ENCODE measurements at places on chromosomes 3 and 15.

- DNase-seq: no peak
These were observed 120.1 kb downstream of the SRGAP3 start for GRCh38 chr3:9129365-9129764.

GRCh38 chr15:100761290-100761935 lies 118.2 kb upstream of the ALDH1A3 start:
- DNase-seq: no peak

- no peak for DNase-seq
These were observed 184.3 kb downstream of the UBE2E2 start for GRCh38 chr3:23387286-23387918.

GRCh38 chr3:39668420-39668819 lies 141.0 kb upstream of the MYRIP start:
- peak; percentile 47 for DNase-seq

GRCh38 chr15:81388436-81388770 lies 14.4 kb upstream of the TMC3 start:
- no peak for DNase-seq

DNA sequence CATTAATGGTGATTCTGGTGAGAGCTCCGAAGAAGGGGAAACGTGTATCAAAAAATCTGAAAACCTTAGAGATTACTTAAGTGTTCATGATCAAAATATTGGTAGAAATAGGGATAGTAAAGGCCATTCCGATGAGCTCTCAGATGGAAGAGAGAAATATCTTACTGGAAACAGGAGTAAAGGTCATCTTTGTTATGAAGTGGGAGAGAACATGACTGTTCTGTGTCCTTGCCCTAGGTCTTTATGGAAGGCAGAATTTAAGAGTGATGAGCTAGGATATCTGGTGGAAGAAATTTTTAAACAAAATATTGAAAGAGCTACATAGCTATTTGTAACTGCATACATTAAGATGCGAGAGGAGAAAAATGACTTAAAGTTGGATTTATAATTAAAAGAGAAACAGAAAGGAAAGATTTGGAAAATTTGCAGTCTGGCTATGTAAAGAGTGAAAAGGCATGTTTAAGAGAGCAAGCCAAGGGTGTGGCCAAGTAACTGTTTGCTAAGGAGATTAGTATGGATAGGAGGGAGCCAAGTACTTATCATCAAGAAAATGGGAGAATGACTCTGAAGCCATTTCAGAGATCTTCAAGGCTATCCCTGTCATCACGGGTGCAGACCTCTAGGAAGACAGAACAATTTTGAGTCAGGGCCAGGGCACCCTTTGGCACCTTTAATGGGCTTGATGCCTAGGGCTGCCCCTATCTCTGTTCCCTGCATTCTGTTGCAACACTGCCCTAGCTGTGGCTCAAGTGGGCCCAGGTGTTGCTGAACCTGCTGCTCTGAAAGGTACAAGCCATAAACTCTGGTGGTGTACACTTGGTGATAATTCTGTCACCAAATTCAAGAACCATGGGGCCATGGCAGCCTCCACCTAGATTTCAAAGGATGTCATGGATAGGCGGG lies 27.3 kb downstream of the SLMAP start:
- DNase-seq: no peak

GRCh38 chr3:181713676-181714612 lies 2.2 kb downstream of the SOX2 start:
- DNase-seq: no peak

- no peak for DNase-seq
These were observed 85.4 kb upstream of the LIPC start for GRCh38 chr15:58346361-58346760.

DNA sequence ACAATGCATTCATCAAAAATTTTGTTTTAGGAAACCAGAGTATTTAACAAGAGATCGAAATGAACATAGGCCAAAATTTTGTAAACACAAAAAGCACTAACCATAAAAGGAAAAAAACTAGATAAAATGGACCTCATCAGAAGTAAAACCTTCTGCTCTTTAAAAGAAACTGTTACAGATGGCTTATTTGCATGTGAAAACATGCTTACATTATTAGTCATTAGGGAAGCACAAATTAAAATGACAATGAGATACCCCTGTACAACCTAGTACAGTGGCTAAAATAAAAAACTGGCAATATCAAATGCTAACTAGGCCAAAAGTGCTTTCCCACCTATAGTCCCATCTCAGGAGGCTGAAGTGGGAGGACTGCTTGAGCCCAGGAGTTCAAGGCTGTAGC lies 19.3 kb downstream of the UBR1 start:
- no peak for DNase-seq

- no peak for DNase-seq
These were observed 55.5 kb downstream of the BSN start for GRCh38 chr3:49609815-49610214.

GRCh38 chr15:92020804-92021203 lies 167.3 kb downstream of the SLCO3A1 start:
- no peak for DNase-seq

GRCh38 chr3:194095902-194096301 lies 40.0 kb upstream of the HES1 start:
- DNase-seq: no peak

DNA sequence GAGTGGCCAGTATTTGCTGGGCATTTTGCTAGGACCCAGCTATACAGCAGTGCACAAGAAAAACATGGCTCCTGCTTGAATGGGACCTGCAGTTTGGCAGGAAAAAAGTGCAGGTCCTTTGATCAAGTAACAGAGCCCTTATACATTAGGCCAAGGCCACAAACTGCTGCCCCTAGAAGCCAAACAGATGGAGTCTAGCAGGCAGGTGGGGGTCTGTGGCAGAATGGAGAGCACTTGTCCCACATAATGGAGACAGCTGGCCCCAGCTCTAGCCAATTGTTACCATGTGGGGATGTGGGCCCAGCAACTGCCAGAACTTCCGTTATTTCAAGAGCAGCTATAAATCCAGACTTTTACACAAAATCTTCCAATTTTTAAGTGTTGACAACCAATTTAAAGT lies 79.3 kb downstream of the SHQ1 start:
- peak; percentile 34 for DNase-seq

DNA sequence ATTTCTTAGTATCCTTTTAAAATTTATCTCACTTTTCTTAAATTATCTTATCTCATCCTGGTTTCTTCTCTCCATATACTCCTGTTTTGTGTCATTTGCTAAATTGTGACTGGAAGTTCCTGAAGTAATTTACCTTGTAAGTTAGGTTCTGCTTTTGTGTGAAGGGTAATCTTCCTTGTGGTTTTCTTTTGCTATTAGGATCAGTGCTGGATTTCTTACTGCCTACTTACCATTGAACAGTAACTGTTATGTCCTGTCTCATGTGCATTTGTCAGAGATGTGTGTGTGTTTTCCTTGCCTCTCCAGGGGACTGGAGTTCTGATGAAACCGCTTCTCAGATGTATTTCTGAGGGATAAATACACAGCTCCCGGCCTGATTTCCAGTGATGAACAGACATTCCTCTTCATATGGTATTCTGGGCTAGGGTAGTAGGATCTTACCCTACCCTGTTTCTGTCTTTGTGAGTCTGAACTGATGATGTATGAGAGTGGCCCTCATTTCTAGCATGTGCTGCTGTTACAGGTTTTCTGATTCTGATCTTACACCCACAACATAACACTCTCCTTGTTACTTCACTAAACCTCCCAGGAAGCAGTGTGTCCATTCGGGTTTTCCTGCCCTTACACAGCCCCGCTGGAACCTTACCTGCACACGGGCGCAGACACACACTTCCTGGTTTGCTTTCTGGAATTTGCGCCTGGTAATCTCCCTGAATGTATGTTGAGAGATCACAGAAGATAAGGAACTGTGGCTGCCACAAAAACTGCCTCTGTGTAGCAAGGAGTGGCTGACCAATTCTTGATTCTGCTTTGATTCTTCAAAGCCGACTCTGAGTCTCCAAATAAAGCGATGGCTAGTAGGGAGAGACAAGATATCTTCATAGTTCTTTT lies 14.7 kb downstream of the PAK2 start:
- no peak for DNase-seq

GRCh38 chr15:25838191-25838870 lies 24.8 kb downstream of the ATP10A start:
- no peak for DNase-seq

DNA sequence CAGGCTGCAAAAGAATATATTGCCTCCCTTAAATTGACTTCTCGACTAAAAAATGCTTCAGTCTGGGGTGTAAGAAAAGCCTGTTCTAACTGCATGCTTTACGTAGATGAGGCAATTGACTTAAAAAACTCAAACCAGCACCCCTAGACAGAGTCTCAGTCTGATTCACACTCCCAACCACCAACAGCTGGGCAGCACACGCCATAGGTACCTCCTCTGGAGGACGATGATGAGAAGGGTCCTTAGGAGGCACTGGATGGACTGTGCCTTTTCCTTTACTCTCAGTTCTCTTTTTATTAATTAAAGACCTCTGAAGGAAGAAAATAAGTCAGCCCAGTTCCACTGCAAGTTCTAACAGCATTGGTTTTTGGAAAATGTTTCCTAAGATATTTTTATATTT lies 175.0 kb downstream of the PDZRN3 start:
- DNase-seq: no peak

GRCh38 chr3:193640728-193641439 lies 47.9 kb downstream of the OPA1 start:
- DNase-seq: no peak

DNA sequence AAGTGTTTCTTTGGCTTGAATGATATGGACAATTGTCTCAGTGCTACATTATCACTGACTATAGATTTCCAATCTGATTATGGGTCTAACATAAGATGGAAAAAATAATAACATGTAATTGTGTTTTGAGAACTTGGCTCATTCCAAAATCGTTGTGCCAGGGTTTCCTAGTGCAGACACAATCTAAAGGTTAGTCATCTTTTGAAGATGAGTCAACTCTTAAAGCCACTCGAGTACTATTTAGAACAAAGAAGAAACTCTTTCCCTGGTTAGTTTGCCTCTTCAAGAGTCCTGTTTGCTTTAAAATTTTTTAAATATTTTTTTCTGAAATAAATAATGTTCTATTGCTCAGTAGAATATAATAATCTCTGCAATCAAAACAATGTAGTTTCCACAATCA lies 301.0 kb downstream of the CADM2 start:
- no peak for DNase-seq

DNA sequence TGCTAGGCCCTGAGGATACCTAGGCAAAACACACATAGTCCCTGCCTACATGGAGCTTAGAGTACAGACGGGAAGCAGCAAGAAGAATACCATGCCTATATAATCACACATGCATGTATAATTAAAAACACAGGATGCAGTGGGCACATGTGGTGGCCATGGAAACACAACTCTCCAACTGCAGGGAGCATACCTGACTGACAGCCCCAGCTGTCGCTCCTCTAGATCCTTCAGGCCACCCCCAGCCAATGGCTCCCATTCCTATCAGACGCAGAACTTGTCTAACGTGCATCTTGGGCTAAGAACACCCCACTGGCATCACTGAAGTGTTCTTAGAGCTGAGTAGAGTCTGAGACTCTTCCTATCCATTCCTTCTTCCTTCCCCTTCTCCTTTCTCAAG lies 125.5 kb upstream of the FRMD4B start:
- no peak for DNase-seq

DNA sequence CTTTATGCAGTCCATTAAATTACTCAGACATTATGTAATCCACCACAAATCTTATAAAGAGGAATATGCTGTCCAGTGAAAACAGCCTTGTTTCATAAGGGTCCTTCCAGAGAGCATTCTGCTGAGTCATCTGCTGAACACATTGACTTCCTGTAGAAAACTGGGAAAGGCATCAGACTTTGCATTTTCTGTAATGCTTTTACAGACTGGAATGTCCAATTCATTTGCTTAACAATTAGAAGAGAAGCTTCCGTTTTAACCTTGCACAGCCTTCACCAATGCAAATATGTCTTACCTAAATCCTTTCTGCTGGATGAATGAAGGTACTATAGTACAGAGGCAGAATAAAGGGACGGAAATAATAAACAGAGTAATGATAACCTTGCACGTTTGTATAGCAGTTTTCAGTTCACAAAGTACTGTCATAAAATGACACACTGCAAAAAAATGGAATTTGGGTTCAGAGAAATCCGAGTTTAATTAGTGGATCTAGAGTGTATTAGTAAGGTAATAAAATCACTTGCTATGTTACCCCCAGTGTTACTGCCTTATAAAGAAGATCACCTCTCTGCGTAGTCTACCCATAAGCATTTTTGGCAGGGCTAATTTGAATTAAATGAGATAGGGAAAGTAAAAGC lies 301.5 kb downstream of the PYDC2 start:
- no peak for DNase-seq

DNA sequence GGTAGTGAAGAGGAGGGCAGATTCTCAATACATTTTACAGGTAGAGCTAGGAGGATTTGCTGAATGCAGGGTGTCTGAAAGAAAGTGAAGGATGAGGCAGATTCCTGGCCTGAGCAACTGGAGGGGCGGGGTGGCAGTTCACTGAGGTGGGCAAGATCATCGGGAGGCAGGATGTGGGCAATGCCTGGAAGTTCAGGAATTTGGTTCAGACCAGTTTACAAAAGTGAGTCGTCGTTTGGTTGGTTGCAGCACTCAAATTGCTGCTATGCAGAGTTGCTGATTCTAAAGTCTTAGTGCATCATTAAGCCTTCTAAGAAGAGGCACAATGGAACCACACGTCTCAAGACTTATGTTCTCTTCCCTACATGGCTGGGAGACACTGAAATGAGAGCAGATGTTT lies 134.0 kb downstream of the MFSD1 start:
- DNase-seq: no peak

DNA sequence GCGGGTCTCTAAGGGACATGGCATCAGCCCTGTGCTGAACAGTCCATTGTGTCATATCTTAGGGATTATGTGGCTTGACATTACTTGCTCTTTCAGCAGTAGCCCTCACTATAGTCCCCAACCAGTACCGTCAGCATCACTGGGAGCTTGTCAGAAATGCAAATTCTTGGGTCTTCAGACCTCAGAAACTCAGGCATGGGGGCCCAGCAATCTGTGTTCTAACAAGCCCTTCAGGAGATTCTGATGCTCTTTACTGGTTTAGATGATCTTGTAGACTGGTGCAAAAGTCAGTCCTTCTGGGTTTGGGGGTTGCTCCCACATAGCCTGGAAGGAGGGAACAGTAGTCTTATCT lies 39.0 kb upstream of the TRAK1 start:
- DNase-seq: no peak

DNA sequence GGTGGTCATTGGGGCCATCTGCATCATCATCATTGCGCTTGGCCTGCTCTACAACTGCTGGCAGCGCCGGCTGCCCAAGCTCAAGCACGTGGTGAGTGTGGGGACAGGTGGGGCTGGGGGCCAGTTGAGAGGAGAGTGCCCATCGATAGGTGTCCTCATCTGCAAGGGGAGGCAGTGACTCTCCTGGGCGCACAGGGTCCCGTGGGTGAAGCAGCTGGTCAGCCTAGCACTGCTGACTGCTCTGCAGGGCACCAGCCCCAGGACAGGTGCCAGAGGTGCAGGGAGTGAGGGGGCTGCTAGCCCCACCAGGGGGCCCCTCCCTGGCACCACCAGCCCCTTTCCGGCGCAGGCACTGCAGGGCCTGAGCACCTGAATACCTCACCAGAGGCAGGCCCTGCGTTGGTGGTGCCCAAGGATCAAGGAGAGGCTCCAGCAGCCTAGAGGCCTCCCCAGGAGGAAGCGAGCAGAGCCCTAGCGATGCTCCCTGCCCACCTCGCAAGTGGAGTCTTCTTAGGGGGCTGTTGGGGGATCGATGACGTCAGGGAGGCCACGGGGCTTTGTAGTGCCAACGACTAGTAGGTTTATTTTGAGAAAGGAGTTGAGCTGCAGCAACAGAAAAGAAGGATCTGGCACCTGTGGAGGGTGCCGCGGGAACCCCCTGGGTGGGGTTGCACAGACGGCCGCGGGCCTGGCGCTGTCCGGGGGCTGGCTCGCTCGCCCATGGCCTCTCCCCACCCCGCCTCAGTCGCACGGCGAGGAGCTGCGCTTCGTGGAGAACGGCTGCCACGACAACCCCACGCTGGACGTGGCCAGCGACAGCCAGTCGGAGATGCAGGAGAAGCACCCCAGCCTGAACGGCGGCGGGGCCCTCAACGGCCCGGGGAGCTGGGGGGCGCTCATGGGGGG lies 976 bp upstream of the ABTB1 start:
- peak; percentile 82 for DNase-seq
